Calu3 (cell line): ENCODE measurements at places on chromosomes 16 and 17. TPM values are rescaled to one million over a fixed set of nuclear protein-coding genes. Genes with fewer than 3 reads are reported as not detected.
A peak's percentile ranks its signal among the peaks of the same experiment; 100 is the strongest.

GRCh38 chr16:86406056-86406455 lies 104.3 kb upstream of the FOXF1 start:
- DNase-seq: no peak

- DNase-seq: peak; percentile 66
Observed at GRCh38 chr17:4940555-4941318, 669 bp downstream of the RNF167 start.

- DNase-seq: no peak
Observed at GRCh38 chr17:83145831-83146230, 66.4 kb downstream of the METRNL start.

GRCh38 chr17:61786088-61786487 lies 77.2 kb downstream of the BRIP1 start:
- no peak for DNase-seq

GRCh38 chr16:9061358-9061813 lies 30.1 kb upstream of the HAPSTR1 start:
- DNase-seq: no peak

- DNase-seq: no peak
Observed at GRCh38 chr16:79318143-79318899, 282.2 kb downstream of the MAF start.

DNA sequence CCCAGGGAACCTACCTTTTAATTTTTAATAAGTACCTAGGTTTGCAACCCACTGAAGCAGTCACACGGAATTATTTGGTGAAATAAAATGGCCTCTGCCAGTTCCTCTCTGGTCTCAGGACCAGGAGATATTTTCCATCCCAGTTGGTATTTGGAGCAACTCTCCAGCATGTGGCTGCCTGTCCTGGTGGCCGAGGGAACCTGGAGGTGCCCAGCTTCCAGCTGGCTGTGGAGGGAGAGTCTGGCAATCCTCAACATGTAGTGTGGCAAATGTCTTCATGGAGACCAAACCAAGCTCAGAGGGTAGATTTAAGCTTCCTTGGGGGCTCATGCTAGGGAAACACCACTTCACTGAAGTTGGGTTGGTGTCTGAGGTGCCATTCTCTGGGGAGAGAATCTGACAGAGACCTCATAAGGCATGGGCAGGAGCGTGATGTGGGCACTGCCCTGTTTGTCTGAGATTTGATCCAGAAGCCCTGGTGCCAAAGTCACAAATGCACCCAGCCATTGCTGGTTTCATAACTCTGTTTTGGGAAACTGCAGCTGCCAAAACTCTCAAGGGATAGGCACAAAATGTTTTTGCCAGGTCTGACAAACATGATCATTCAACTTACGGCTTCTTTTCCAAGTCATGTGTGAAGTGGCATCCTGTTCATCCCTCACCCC lies 2.8 kb downstream of the MT1X start:
- DNase-seq: no peak

Gene RILP
- 1.8 and 3.2 TPM in 2 replicates for total RNA-seq
